ENCODE measurements at places on chromosomes 6 and 20.

DNA sequence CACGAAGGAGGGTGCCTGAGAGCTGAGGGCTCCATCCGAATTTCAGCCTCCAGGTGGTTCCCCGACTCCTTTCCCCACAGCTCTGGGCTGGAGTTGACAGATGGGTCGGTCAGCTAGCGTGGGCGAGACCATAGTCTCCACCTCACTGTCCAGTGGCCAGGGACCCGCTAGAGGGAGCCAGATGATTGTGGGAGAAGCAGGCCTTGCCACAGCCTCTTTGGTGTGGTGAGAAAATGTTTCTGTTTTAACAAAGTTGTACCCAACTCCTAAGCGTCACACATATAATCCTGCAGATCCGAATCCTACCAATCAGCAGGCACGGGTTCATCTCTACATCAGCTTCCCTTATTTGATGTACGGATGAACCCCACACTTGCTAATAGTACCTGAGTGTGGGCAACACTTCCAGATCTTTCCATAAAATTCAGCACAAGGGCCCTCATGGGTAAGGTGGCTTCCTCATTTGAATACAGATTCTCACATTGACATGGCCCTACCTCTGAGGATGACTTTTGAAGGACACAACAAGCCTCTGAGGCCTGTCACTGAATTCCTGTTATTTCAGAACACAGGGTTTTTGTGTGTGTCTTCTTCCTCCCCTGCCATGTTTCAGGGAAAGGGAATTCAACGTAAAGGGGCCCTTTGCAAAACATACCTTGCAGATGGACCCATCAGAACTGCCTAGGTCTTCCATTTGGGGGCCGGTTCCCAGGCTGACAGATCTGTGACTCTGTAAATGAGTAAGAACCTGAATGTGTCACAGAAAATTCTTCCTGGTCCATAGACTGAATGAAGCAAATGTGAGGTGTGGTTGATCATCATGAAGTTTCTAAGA is 103.2 kb upstream of the DUSP22 start:
- DNase-seq, result peak; percentile 95

- no peak for DNase-seq
Observed at GRCh38 chr6:1110164-1110563, 201.7 kb upstream of the FOXQ1 start.

DNA sequence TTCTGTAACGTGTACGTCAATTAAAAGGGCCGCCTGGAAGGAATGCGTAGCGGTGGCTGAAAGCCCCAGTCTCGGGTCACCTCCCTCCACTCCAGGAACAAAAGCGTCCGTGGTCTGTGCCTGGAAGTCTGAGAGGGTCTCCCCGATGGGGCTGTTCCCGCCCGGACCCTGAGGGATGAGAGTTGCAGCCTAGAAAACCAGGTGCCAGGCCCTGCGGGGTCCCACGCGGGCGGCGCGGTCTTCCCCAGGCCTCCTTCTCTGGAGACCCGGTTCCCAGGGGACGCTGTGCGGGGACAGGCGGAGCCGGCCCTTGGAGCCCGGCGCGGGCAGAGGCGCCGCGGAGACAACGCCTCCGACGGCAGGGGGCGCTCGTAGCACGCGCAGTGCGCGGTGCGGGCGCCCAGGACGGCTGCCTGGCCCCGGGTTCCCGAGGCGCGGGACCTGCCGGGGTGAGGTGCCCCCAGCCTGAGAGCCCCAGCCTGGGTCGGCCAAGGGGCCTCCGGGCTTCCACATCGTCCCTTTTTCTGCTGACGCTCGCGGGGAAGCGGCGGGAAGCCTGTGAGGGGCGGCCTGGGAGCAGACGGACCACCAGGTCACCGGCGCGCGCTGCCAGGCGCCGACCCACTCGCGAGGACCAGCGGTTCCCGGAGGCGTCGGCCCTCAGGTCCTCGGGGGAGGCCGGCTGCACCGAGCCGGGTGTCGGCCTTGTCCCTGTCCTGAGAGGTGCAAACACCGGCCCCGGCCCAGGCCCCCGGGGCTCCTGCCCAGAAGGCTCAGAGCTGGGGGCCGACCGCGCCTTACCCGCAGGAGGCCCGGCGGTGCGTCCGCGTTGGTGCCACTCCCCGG is 5.3 kb upstream of the FOXC1 start:
- peak; percentile 67 for DNase-seq

- no peak for DNase-seq
Observed at GRCh38 chr6:43963203-43963602, 164.0 kb downstream of the MRPL14 start.

DNA sequence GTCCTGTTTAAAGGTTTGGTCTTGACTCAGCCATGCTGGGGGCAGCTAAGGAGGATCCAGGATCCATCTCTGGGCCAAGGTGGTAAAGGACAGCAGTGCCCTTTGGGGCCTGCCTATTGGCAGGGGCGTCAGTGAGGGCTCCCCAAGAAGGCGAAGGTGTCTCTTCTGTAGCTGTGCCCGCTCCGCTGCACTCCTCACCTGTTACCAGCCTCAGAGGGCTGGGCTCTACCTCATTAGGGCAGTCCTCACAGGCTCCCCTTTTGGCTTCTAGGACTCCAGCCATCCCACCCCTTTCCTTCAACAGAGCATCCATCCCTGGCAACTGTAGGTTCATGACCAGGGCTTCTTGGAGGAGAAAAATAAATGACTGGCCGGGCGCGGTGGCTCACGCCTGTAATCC is 10.3 kb downstream of the FRS3 start:
- no peak for DNase-seq

DNA sequence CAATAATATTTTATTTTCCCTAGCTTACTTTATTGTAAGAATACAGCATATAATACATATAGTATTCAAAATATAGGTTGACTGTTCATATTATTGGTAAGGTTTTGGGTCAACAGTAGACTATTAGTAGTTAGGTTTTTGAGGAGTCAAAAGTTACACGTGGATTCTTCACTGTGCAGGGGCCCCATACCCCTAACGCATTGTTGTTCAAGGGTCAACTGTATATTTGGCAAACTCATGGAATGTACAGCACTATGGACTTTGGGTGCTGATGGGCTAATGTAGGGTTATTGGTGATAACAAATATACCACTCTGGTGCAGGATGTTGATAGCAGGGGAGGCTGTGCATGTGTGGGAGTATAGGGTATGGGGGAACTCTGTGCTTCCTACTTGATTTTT is 397.2 kb downstream of the BCKDHB start:
- no peak for DNase-seq

- DNase-seq, result no peak
Observed at GRCh38 chr6:15259766-15260098, 13.9 kb downstream of the JARID2 start.

DNA sequence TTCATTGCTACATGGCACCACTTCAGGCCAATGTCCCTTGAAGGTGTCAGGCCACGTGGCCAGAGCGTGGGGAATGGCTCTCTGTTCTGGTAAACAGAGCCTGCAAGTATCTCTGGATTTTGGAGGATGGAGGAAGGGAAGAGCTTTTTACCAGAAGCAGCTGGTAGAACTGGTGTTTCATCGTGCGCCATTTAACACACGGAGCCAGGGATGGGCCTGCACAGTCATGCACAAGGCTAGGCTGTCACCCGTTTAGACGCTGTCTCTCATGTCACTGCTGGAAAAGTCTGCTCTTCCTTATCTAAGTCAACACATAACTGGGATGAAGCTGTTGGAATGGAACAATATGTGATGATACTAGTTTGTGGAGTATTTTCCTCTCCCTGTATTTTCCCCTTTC is 123.9 kb downstream of the IBTK start:
- DNase-seq, result no peak

DNA sequence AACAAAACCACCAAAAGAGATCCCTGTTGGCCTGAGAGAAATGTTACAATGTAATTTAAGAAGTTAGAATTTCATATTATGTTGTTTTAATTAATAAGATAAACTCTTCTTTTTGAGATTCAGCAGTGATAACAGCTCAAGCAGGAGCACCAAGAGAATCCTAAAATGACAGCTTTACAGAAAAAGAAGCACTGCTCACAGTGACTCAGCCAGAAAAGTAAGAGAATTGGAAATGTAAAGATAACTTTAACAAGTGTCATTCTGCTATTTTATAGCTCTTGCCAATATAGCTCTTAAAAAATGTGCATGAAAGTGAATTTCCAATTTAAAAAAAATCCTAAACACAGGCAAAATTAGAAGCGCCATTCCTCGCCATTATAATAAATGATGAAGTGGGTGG is 111.3 kb downstream of the UBE3D start:
- DNase-seq, result no peak
